ENCODE measurements at places on chromosomes 1 and 21.

GRCh38 chr1:67020304-67020703 is 33.6 kb downstream of the SLC35D1 start:
- DNase-seq: no peak

DNA sequence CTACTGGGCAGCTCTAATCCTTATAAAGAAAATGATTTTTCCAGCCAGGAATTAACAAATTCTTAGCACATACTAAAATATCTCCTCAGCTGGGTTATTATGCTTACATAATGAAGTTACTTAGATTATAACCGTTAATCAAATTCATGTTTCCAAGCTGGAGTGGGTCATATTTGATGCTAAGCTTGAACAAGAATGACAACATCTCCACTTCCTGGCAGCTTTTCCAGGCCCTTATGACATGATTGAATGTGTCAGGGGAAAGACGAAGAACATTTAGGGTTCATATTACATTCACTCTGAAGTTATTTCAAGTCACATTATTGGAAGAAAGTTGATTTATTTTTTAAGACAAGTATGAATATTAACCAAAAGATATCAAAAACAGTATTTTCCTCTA is 333.7 kb downstream of the PCP4 start:
- DNase-seq: no peak

GRCh38 chr1:61081686-61082310 is 563 bp upstream of the NFIA start:
- DNase-seq: no peak

DNA sequence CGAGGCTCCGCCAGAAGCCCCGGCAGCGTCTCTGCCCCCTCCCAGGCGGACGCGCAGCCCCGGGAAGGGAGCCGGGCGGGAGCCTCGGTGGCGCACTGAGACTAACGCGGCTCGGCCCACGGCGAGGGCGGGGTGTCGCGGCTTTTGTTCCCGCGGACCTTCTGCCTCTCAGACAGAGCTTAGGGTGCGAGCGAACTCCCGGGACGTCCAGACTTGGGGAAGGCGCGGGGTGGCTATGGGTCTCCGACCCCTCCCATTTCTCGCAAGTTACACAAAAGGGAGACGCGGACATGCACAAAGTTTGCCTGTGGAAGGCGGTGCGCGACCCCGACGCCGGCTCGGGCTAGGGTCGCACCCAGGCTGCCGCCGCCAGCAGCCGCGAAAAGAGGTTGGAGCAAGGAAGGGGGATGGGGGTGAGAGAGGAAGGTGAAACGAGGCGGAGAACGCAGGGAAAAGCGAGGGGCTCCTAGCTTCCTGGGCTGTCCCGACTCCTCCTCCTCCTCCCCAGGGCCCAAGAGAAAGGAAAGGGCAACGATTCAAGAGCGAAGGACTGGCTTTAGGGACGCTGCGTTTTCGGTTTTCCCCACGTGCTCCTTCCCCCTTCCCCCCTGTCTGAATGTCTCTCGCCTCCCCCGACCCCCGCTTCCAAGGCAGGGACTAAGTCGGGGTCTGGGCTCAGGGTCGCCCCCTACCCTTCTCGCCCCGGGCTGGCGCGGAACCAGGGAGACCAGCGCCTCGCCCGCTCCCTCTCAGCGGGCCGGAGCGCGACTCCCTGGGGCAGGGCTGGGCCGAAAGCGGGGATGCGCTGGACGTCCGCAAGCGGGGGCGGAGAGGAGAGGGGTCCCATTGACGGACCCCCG is 729 bp downstream of the APP start:
- DNase-seq: peak; percentile 71

- DNase-seq: peak; percentile 24
Observed at GRCh38 chr1:116879478-116880133, 30.1 kb upstream of the PTGFRN start.

DNA sequence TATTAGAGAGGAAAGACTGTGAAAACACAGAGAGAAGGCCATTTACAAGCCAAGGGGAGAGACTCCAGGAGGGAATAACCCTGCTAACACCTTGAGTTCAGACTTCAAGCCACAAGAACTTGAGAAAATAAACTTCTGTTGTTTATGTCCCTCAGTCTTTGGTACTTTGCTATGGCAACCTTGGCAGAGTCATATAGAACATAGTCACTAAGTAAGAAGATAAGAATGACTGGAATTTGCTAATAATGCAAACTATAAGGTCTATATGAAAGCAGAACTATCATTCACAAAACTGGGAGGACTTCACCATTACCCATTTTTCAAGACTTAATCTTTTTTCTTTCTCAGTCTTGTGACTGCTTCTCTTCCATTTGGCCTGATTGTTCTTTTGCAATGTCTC is 767.3 kb upstream of the ADAMTS5 start:
- DNase-seq: no peak

DNA sequence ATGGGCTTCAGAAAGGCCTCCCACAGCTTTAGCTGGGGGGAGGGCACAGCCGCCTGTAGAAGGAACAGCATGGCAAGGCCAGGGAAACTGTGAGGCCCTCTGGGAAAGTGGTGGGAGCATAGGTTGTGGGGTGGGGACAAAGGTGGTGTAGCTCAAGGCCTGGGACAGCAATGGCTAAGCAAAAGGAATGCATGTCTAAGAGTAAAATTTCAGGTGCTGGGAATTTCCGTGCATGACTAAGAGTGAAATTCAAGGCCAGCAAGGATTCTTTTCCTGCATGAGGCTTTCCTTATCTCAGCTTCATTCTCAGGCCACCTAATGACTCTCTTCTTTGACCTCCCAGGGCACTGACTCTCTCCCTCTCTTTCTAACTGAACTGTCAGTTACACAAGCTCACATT is 86.5 kb upstream of the WNT4 start:
- DNase-seq: no peak

- DNase-seq: no peak
Observed at GRCh38 chr1:3370856-3371703, 83.4 kb upstream of the ARHGEF16 start.

GRCh38 chr21:31974454-31974985 is 101.7 kb downstream of the HUNK start:
- no peak for DNase-seq

DNA sequence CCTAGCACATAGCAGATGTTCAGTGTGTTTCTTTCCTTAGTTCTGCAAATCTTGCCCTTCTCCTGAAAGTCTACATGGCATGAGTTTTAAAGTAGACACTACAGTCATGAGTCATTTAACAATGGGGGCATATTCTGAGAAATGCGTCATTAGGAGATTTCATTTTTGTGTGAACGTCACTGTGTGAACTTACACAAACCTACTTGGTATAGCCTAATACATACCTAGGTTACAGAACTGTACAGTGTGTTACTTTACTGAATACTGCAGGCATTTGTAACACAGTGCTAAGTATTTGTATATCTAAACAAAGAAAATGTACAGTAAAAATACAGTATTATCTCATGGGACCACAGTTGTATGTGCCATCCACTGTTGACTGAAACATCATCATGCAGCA is 10.0 kb downstream of the TTF2 start:
- DNase-seq: no peak

DNA sequence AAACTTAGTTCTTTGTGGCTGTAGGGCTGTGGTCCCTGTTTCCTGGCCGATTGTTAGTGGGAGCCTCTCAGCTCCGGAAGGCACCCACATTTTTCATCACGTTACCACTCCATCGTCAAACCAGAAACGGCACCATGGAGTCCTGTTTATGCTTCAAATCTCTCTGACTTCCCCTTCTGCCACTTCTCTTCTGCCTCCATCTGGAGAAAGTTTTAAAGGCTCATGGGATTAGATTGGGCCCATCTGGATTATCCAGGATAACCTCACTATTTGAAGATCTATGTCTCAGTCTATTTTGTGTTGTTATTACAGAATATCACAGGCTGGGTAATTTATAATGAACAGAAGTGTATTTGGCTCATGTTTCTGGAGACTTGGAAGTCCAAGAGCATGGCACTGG is 19.3 kb upstream of the IL22RA1 start:
- DNase-seq: no peak

DNA sequence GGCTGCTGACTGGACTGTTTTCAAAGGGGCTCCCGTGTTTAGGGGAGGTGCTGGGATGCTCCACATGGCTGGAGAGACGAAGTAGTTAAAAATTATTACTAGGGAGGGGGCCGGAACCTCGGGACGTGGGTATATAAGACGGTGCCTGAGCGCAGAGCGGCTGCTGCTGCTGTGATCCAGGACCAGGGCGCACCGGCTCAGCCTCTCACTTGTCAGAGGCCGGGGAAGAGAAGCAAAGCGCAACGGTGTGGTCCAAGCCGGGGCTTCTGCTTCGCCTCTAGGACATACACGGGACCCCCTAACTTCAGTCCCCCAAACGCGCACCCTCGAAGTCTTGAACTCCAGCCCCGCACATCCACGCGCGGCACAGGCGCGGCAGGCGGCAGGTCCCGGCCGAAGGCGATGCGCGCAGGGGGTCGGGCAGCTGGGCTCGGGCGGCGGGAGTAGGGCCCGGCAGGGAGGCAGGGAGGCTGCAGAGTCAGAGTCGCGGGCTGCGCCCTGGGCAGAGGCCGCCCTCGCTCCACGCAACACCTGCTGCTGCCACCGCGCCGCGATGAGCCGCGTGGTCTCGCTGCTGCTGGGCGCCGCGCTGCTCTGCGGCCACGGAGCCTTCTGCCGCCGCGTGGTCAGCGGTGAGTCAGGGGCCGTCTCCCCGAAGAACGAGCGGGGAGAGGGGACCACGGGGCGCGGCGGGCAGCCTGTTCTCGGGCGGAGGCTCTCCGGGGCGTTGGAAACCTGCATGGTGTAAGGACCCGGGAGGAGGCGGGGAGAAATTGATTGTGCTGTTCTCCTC is at the start of gene CHODL:
CHODL (plus strand) TSS at position 163 of the 793 bp plus-strand sequence; CDS start at position 554, 391 bp downstream.
- DNase-seq: peak; percentile 69

GRCh38 chr1:39293375-39294070 is 89.0 kb downstream of the MACF1 start:
- DNase-seq: no peak

DNA sequence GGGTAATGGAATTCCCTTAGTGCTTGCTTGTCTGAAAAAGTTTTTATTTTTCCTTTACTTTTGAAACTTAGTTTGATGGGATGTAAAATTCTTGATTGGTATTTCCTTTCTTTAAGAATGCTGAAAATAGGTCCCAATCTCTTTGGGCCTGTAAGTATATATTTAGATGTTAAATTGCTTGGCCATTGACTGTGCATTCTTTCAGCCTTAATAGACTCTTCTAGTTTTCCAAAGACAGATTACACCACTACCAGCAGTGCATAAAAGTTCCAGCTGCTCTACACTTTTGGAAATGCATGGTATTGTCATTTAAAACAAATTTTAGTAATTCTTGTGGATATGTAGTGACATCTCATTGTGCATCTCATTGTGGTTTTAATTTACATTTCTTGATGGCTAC is 464.8 kb upstream of the USP24 start:
- DNase-seq: no peak

DNA sequence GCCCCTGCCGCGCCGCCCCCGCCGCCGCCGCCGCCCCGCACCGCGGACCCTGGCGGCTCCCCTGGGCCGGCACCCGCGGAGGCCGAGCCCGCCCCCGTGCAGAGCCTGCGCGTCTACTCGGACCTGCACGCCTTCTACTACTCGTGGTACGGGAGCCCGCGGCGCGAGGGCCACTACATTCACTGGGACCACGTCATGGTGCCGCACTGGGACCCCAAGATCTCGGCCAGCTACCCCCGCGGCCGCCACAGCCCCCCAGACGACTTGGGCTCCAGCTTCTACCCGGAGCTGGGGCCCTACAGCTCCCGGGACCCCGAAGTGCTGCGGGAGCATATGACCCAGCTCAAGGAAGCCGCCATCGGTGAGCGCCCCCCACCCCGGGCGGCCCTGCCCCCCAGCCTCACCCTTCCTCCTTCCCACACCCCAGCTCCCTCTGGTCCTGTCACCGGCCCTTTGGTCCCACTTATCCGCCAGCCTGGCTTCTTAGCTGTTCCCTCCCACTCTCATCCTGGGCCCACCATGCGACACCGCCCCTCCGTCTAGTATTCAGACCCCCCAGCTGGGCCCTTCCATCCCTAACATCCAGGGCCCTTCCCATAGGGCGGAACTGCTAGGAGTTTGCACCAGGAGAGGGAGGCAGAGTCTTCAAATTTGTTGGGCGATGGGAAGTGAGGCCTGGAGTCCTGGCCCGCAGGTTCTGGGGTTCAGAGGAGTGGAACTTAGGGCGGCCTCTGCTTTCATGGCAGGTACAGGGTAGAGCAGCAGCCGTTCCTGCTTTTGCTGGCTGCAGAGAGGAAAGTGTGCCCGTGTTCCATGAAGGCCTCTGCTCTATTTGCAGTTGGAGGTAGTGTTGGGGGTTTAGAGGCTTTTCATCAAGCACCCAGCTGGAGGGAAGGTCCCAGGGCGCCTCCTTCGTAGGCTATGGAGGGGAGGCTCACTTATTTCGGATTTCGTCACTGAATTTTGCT is 1.0 kb downstream of the MANEAL start:
- DNase-seq: peak; percentile 43

- no peak for DNase-seq
Observed at GRCh38 chr1:15168479-15168878, 14.9 kb downstream of the TMEM51 start.

- DNase-seq: peak; percentile 81
Observed at GRCh38 chr21:37700641-37701202, 215.5 kb downstream of the KCNJ6 start.

- no peak for DNase-seq
Observed at GRCh38 chr1:177274687-177275211, 104.0 kb downstream of the BRINP2 start.

Data from glutamatergic neuron (in vitro differentiated cells).